Osteoblast (primary cell): ENCODE measurements at places on chromosomes 16 and 17. TPM values are rescaled to one million over a fixed set of nuclear protein-coding genes. Genes with fewer than 3 reads are reported as not detected.

The CXCL16 gene
- total RNA-seq = 5.9 and 11.2 TPM in 2 replicates

The CRK gene
- 102 and 109 TPM in 2 replicates for total RNA-seq

DNA sequence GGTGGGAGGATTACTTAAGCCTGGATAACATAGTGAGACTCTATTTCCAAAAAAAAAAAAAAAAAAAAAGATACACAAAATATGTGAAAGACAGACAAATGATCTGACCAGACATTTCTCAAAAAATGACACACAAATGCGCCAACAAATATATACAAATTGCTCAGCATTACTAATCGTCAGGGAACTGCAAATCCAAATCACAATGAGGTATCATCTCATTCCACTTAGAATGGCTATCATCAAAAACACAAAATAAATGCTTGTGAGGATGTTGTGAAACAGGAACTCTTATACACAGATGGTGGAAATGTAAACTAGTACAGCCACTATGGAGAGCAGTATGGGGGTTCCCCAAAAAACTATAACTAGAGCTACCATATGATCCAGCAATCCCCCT lies 62.4 kb downstream of the STX8 start:
- DNase-seq = no peak

DNA sequence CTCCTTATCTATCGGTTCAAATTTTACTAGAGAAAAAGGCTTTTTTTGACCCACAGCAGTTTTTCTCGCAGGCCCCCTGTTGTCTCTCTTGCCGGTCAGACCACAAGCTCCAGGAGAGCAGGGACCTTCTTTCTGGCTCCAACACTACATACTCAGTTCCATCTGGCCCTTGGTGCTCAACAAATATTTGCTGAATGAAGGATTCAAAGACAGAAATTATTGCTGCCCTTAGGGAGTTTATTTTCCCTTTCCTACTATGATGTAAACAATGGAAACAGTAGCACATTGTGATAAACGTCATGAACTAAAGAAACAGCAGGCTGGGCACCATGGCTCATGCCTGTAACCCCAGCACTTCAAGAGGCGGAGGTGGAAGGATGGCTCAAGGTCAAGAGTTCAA lies 59.0 kb upstream of the ATP2A3 start:
- DNase-seq = no peak

- peak; percentile 62 for DNase-seq
These were observed 20.9 kb downstream of the RHBDL3 start for GRCh38 chr17:32286518-32286900.

DNA sequence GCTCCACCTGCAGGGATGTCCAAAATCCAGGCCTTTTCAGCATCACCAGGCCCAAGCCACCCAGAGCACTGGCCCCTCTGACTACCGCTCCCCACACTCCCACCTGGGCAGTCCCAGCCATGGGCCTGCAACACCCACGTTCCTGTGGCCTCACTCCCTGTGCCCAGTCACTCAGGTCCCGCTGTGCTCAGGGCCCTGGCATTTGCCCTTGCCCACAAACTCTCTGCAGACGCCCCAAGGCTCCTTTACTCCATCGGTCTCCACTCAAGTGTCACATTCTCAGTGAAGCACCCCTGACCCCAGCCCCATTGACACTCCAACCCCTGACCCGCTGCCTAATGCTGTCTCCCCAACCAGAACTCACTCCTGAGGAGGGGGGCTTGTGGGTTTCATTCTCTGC lies 23.6 kb downstream of the MPG start:
- peak; percentile 38 for DNase-seq

DNA sequence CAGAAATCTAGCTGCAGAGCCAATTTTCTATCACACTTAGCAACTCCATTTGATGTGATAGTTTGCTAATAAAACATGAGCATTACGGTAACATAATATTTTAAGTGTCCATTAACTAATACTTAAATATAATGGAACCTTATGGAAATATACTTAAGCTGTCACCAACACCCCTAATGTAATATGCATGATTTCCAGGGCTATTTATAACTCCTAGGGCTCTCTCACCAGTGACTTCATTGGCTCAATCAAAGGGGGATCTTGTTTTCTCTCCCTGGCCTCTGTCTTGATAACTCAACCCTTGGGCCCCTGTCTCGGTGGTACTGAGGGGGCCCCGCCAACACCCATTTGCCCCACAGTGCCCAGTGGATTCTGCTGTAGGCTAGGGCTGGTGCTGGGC lies 170.4 kb downstream of the SALL1 start:
- no peak for DNase-seq

DNA sequence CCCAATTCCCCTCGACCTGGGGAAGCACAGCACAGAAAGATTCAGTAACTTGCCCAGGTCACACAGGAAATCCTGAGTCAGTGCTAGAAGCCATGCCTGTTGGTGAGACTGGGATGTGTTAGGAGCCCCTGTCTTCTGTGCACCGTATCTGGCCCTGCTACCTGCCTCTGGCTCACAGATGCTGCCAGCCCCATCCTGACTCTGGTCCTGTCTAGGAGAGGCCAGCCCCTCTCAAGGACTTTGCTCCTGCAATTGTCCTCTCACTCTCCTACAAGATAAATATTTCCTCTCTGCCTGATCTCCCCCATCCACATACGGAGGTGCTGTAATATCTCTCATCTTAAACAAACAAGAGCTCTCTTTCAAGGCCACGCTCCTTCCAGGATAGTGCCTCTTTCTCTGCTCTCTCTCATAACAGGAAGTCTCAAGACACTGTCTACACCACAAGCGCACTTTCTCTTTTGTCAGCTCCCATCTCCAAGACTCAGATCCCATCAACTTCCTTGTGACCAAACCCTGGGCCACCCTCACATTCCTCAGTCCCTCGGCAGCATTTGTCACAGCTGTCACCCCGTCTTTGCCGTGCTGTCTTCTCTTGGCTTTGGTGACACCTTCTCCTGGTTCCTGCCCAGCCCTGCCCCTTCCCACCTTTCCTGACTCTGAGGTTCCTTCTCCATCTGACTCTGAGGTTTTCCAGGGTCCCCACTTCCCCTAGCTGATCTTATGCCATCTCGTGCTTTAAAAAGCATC lies 1.9 kb downstream of the SLC13A2 start:
- DNase-seq = peak; percentile 65

DNA sequence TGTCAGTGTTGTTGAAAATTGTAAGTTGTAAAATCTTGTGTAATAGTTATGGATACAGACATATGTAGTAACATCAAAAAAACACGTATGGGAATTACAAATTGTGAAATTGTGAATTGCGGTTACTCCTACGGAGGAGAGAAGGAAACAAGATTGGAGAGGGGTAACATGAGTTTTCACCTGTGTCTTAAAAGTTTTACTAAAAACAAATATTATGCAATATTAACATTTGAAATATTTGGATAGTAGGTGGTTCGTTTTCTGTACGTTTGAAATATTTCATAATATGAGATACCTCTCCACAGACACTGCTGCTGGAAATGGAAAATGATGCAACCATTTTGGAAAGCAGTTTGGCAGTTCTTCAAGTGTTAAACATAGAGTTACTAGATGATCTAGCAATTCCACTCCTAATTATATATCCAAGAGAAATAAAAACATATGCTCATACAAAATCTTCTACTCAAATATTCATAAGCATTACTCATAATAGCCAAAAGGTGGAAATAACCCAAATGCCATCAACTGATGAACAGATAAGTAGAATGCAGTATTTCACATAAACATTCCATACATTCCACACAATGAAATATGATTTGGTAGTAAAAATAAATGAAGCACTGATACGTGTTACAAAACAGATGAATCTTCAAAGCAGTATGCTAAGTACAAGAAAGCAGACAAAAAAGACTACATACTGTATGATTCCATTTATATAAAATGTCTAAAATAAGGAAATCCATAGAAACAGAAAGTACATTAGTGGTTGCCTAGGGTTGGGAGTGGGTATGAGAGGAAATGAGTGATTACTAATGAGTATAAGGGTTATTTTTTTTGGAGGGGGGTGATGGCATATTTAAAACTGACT lies 40.7 kb upstream of the ABCA10 start:
- DNase-seq = no peak
